ENCODE measurements at places on chromosomes 11 and 22.

- DNase-seq, result no peak
These were observed 6.9 kb downstream of the AQP11 start for GRCh38 chr11:77596626-77597025.

DNA sequence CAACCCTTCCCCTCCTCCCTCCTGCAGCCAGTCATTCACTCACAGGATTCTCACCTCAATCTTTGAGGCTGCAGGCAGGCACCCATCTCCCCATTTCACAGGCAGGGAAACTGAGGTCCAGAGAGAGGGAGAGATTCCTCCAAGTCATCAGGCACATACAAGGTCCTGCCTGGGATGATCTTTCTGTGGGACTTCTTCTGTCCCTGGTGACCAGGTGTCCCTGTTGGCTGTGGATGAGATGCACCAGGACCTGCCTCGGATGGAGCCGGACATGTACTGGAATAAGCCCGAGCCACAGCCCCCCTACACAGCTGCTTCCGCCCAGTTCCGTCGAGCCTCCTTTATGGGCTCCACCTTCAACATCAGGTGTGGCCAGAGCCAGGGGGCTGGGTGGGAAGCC lies 7.8 kb downstream of the FTH1 start:
- no peak for DNase-seq

DNA sequence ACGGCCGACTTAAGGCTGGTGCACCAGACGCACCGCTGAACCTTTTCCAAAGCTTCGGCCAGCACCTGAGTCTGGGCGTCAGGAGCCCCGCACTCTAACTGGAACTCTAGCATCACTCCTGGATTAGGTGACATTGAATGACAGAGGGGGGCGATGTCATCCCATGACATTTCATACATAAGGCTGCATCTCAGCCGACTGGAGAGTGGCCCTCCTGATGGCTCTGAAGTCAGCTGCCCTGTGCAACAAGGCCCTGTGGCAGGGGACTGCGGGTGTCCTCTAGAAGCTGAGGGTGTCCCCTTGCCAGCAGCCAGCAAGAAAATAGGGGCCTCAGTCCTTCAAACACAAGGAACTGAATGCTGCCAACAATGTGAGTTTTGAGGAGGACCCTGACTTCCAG lies 10.1 kb upstream of the FADS3 start:
- DNase-seq, result no peak

GRCh38 chr11:67663532-67664212 lies 10.8 kb downstream of the ALDH3B2 start:
- no peak for DNase-seq

DNA sequence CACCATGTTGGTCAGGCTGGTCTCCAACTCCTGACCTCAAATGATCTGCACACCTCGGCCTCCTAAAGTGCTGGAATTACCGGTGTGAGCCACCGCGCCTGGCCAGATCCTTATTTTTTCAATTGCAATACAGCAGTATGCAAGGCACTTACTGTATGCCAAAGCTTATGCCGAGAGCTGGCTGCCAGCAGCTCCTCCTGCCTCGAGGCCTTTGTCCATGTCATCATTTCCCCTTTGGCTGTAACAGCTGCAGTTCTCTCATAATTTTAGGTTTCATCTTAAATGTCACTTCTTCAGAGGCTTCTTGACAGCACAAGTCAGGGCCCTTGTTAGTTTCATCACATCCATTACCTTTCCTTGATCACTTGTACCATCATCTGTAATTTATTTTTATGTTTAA lies 1.5 kb upstream of the SREBF2 start:
- DNase-seq, result peak; percentile 18

- DNase-seq, result no peak
These were observed 56.4 kb downstream of the SMIM38 start for GRCh38 chr11:69211920-69212797.

GRCh38 chr11:62708392-62708791 lies 916 bp downstream of the GNG3 start:
- DNase-seq, result no peak

DNA sequence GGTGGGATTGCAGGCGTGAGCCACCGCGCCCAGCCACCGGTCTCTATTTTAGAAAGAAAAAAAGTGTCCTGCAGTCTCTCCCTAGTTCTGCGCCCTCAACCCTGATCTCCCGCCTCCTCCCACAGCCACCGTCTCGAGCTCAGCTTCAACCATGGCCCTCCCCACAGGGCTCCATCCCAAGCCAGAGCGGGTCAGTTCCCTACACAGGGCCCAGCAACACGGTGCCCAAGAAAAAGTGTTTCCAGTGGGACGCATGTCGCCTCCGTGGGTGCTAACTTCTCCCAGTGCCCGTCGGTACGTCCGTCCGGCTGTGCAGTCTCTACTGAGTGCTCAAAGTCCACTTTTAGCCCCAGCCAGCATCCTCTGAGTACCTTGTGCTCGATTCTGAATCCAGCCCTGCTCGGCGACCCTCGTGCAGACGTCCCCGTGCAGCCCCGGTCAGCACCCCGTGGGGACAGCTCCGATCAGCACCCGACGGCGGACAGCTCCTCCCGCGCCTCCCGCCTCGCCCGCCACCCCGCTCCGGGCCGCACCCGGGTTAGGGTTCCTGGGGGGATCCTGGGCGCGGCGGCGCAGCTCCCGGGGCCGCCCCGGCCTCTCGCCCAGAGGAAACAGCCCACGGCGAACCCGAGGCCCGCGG lies 657 bp upstream of the MAPK8IP2 start:
- peak; percentile 65 for DNase-seq

DNA sequence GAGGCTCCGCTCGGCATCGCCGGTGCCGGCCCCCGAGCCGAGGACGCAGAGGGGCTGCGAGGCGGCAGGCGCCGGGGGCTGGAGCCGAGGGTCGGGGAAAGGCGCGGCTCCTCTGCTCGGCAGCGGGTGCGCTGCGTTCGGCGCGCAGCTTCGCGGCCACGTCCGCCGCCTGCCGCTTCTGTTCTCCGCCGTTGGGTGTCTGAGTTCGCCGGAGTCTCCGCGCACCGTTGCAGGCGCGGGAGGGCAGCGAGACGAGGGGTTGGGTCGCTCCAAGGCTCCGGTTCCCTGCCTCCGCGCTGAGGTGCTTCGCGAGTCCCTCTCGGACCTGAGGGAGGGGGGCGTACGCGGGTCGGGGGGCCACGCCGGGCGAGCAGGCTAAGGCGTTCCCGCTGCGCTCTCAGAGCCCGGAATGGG lies 347 bp downstream of the MN1 start:
- peak; percentile 28 for DNase-seq

GRCh38 chr22:35984183-35985175 lies 44.1 kb downstream of the RBFOX2 start:
- no peak for DNase-seq

GRCh38 chr11:72753341-72754148 lies 1.3 kb upstream of the ARAP1 start:
- no peak for DNase-seq

DNA sequence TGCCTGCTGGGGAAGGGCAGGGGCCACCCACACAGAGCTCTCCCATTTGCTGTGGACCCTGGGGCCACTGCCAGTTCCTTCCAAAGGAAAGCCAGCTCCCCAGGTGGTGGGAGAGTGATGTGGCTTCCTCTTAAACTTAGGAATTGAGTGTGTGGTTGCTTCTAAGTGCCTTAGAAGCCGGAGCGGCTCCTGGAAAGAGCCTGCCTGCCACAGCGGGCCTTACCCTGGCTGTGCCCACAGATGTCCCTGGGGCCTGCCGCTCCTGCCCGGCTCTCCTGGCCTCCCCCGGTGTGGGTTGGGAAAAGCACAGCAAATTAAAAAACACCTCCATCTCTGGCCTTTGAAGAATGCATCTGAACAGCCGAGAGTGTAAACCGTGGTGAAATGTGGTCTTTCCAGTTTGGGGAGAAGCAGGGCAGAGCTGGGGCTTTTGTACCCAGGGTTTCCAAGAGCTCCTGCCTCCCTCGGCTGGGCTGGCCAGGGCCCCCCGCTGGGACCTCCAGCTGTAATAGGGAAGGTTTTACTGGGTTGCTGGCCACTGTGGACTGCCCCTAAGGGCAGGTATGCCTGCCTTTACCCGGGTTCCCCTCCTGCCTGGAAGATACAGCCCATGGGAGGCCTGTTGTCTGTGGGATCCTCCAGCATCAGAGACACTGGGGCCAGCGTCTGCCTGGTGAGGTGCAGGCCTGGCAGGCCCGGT lies 30.2 kb downstream of the LRP5 start:
- no peak for DNase-seq

DNA sequence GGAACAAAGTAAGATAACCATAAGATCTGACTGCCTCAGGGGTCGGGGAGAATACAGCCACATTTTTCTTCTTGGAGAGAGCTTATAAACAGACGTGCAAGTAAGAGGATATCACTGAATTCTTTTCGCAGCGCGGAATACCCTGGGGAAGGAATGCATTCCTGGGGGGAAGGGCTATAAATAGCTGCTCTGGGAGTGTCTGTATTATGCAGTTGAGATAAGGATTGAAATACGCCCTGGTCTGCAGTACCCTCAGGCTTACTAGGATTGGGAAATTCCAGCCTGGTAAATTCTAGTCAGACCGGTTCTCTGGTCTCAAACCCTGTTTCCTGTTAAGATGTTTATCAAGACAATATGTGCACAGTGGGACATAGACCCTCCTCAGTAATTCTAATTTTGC lies 1491.7 kb upstream of the RAG2 start:
- no peak for DNase-seq

DNA sequence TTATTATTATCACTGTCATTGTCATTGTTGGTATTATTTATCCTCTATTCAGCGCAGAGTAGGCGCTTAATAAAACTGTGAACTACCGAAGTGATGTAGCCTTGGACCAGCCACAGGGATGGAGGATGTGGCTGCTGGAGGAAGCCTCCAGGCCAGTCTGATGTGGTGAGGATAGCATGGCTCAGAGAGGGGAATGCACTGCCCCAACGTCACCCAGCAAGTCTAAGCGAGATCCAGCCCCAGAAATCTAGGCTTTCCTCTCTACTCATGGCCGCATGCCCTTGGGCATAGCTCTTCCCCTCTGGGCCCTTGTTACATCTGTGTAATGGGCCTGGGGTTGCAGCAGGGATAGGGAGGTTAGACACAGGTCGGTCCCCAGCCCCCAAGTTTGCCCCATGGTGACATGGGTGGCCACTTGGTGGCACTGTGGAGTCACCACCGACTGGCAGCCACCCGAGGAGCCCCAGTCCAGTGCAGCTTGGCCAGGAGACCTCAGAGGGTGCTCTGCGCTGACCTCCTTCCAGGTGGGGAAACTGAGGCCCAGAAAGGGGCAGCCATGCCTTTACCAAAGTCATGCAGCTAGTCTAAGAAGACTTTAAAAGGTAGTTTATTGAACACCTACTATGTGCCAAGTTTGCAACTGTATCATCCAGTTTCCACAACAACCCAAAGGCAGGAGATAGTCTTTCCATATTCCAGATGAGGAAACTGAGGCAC lies 395.7 kb downstream of the MN1 start:
- no peak for DNase-seq

DNA sequence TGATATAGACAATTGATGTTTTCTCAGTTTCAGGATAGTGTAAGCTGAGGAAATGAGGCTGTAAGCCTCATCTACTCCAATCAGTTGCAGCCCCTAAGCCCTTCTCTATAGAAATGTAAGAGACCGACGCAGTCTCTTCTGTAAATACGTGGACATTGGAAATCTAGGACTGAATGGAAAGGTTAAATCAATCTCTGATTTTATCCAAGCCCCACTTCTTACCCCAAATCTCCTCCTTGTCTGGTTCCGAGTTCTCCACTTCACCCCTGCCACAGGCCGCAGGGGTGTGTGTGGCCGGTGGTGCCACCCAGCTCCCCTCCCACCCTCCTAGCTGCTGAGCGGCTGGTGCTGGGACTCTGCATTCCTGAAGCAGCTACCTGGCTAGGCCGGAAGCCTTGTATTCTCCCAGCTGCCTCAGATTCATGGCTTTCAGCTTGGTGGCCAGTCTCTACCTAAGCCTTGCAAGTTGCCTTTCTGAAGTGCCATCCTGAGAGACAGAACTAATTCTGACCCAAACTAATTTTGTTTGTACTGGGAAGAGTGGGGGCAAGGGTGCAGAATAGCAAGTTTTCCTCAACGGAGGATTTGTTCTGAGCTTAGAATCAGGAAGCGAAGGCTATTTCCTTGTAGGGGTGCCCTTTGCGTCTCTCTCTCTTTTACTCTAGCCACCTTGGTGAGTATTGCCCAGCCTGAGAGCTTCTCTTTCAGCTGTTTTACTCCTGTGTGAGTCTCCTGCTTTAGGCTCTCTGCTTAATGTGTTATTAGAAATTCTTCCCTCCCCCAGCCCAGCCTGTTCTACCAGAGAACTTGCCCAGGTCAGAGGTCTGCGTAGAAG lies 749 bp downstream of the VWA5A start:
- no peak for DNase-seq

DNA sequence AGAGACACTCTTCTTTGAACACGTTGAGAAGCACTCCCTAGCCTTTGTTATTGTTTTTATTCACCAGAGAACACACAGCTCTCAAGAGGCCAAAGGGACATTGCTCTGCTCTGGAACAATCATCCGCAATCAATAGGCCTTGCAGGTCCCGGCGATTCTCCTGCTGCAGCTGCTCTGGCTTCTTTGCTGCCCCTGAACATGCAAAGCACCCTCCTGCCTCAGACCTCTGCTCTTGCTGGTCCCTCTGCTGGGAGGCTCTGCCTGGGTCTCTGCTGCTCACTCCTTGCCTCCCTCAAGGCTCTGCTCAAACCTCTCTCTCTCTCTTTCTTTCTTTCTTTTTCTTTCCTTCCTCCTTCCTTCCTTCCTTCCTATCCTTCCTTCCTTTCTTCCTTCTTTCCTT lies 232.7 kb downstream of the DSCAML1 start:
- no peak for DNase-seq

DNA sequence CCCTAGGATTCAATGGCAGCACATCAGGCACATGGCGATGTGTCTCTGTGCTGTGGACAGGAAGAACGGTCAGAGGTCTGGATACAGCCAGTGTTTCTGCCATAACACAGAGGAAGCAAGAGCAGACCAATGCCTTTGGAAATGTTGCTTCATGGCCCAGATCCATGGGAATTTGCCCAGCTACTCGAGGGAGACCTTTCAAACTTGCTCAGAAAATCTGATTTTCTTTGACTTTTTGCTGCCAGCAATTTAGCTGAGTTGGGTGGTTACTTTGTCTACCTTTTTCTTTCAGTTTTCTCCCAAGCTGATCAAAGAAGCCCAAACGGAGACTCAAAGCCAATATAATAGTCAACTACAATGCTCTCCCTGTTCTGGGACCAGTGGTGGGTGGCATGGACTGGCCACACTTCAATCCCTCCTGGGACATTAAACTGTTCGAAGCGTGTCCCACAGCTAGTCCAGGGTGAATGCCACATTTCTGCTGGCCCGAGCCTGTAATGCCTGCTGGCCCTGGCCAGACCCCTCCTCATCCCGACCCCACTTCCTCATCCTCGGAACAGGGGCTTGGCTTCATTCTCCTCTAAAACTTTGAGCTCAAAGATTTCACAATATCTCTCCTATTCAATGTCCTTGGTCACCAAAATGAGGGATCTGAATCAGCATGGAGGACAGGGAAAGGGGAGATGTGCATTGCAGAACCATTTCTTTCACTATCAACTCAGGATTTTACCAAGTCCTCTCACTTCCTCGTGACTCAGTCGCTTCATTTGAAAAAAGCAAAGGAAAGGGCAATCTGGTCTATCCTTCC lies 93.3 kb downstream of the ABTB2 start:
- DNase-seq, result no peak

GRCh38 chr11:67649634-67650510 lies 658 bp downstream of the ACY3 start:
- DNase-seq, result no peak

Data from CD4-positive, alpha-beta T cell treated with Interleukin-12 subunit alpha and Interleukin-12 subunit beta, for 1 hour (primary cell).